ENCODE measurements at places on chromosomes 2 and 18.

- DNase-seq = no peak
These were observed 161.7 kb downstream of the INSIG2 start for GRCh38 chr2:118250001-118250400.

DNA sequence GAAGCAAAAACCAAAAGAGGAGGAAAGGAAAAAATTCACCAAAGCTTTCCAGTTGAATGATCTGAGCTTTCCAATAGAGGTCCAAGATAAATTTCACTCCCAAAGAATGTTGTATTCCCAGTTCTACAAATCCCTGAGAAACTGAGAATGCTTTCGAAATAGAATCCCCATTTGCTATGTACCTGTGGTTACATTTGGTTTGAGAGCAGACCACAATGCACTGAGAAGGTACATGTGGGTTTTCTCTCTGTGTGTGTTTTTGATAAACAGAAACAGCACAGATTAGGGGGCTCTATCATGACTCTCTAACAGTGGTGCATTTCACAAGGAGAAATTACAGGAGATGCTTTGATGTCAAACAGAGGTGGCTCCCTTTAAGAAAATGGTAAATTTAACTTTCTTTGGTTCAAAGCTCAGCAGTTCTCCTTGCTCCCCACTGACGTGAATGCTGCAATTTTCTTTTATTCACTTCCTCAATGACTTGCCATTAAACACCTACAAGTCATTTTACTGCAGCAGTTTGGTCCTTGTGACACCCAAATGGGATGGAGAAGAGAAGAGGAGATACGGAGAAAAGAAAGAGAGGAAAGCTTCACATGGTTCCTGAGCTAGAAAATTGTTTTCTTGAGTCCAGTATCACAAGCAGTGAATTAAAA lies 108.7 kb downstream of the EPHA4 start:
- DNase-seq = no peak

DNA sequence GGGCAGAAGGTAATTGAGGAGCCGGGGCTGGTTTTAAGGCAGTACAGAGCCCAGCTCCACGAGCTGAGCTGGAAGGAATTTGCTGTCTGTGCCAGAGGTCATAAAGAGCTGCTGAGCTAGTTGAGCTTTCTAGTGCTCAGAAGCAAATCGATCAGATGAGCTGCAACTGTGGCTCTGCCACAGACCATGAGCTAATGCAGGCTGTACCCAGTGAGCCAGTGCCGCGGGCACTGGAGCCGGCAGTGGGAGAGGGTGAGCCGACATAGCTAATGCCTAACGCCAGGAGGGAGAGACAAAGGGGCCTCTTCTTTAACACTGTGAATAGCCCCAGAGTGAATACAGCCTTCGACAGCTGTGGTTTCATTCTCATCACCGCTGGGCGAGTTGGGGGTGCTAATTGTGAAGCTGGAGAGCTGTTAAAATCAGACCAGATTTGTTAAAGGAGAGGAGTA lies 410.1 kb upstream of the TCF4 start:
- DNase-seq = no peak

- no peak for DNase-seq
These were observed 200.0 kb downstream of the DNER start for GRCh38 chr2:229514273-229514895.

- no peak for DNase-seq
These were observed 31.4 kb downstream of the COLEC11 start for GRCh38 chr2:3626118-3626811.

DNA sequence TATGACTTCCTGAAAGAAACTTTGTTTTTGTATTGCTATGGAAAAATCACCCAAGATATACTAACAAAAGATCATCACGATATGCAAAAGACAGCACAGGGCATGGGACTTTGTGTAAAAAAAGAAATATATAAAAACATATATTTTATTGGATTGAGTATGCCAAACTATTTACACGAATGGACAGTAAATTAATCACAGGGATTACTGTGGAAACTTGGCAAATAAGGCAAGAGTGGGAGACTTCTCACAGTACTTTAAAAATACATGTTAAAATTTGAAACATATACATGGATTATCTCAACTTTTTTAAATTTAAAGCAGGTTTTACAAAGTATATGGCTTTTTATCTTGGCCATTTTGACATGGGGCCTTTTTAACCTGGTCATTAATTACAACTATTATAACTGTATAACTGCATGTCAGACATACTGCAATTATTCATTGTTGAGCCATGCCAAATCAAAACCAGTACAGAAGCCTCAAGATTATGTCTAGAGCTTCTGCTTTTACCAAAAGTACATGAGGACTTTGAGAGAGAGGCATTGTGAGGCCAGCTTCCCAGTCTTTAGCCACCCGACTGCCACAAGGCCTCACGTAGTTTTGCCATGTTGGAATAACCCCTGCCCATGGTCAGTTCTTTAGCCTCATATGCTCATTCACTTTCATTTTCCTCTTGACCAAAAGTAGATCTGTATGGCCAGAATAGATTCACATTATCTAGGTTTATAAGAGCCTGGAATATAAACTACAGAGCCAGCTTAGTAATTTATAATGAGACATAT lies 419.8 kb downstream of the SETBP1 start:
- no peak for DNase-seq

DNA sequence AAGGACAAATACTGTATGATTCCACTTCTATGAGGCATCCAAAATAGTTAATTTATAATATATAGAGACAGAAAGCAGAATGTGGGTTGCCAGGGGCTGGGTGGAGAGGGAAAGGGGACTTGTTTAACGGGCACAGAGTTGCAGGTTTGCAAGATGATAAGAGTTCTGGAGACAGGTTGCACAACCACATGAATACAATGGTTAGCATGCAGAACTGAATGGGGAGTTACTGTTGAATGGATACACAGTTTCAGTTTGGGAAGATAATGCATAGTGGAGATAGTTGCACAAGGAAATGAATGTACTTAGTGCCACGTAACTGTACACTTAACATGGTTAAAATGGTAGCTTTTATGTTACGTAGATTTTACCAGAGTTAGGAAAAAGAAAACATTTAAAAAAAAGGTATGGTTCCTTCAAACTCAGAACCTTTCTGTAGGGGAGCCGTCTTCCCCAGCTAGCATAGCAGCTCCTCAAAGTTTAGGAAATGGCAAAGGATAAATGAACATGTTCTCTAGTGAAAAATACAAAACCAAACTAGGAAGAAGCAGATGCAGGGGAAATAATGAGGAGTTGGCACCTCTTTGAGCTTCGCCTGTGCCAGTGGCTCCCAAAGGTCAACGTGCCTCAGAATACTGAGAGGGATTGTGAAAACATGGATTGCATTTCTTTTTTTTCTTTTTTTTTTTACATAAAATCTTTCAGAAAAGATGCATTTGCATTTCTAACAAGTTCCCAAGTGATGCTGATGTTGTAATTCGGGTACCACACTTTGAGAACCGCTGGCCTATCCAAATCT lies 95.2 kb downstream of the ZCCHC2 start:
- no peak for DNase-seq

DNA sequence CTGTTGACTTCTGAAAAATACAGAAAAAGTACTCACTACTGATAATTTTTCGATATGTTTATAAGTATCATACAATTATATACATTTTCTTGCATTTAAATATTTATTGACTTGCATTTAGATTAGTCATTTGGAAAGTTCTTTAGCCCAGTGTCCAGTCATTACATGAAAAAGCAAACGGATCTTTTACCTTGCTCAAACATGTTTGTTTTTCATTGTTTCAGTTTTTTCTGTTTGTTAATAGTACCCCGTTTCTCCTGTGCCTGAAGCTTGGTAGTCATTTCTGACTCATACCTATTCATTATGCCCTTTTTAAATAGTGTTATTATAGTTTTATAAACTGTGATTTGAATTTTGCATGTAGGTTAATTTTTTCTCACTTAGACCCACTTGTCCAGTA lies 28.1 kb downstream of the CEP192 start:
- DNase-seq = no peak

DNA sequence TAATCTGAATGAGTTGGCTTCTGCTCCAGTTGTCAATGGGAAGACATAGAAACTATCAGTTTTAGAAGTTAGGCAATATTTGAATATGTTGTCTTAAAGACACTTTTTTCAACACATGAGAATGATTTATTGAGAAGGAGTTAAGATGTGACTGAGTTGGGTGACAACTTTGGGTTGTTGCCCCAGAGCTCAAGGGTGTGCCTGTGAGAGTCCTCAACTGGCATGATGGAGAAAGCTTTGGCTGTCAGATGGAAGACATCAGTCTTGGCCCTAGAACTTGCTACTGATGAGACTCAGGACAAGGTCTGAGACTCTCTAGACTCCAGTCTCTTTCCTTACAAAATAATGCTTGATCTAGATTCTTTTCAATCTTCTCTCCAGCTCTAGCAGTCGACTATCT lies 69.0 kb upstream of the CTAGE1 start:
- no peak for DNase-seq

DNA sequence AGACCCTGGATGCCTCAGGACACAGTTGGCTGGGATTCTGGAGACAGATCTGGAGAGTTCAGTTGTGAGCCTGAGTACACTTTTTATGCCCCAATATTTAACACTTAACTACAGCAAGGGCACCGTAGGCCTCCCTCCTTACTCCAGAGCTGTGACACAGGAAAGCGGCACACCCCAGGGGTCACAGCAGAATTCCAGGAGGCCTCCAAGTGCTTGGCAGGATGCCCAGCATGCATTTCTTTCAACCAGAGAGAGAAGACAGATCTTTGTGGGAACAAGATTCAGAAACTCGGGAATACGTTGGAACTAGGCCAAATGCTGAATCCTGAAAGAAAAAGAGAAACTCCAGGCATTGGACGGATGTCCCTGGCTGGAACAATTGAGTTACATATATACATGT lies 199.2 kb upstream of the NT5C1B start:
- DNase-seq = no peak

- DNase-seq = no peak
These were observed 63.3 kb downstream of the FAM228A start for GRCh38 chr2:24238158-24238557.

- DNase-seq = no peak
These were observed 310.8 kb upstream of the MGAT5 start for GRCh38 chr2:133943108-133943507.

DNA sequence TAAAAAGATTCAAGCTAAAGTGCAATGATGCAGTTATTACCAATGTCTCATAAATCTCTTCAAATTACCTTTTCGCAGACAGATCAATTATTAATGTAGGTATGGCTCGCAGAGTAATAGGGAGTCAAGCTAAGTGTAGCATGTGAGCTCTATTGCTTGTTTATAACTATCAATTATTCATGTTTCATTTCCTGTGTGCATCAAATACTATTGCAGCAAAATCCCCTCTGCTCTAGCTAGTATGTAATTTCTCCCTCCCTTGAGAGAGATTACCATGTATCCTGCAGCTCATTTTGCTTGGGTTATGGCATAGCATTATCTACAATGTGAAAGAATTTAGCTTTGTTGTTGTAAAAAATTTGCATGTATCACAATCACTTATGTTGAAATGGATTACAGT lies 65.6 kb upstream of the SCN1A start:
- no peak for DNase-seq

DNA sequence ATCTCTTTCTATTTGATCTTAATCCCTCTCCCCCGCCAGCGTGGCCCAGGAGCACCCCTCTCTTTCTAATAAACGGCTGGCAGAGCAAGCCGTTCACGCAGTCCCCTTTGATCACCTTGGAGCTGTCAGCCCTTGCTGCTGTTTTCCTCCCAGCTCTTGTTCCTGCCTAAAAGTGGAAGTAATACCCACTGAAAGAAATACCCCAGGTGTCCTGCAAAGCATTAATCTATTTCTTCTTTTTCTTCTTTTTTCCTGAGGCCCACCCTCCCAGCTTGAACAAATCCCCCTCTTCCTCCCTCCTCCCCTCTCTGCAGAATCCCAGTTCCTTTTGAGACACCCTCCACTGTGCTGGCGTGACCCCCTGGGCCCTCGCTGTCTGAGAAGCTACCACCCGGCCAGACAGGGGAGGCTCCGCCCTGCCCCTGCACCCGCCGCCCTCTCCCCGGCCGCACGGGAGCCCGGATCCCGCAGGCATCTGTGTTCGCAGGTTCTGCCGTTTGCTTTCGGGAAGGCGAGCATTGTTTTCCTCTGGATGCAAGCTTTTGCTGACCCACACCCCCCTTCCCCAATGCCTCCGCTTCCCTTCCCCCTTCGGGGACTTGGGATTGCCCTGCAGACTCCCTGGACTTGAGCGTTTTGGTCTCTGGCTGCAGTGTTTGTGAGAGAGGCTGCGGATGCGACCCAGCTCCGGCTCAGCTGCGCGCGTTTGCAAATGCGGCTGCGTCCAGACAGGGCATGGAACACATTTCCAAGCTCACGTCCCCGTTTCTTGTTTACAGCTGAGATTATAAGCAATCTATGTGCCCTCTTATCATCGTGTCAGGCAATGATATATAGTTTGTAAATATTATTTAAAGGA lies 631.5 kb downstream of the NYAP2 start:
- peak; percentile 48 for DNase-seq

- DNase-seq = no peak
These were observed 662.3 kb downstream of the IRS1 start for GRCh38 chr2:226137201-226137811.

- no peak for DNase-seq
These were observed 482 bp downstream of the DLGAP1 start for GRCh38 chr18:4454537-4455112.

GRCh38 chr18:76752400-76752799 lies 70.0 kb upstream of the ZNF236 start:
- DNase-seq = no peak
